Effector memory CD4-positive, alpha-beta T cell (primary cell): ENCODE measurements at places on chromosomes 4 and X.

GRCh38 chr4:175277816-175278215 lies 359.7 kb downstream of the ADAM29 start:
- no peak for DNase-seq

- no peak for DNase-seq
Measured at GRCh38 chr4:6563935-6564645, 10.9 kb upstream of the MAN2B2 start.

DNA sequence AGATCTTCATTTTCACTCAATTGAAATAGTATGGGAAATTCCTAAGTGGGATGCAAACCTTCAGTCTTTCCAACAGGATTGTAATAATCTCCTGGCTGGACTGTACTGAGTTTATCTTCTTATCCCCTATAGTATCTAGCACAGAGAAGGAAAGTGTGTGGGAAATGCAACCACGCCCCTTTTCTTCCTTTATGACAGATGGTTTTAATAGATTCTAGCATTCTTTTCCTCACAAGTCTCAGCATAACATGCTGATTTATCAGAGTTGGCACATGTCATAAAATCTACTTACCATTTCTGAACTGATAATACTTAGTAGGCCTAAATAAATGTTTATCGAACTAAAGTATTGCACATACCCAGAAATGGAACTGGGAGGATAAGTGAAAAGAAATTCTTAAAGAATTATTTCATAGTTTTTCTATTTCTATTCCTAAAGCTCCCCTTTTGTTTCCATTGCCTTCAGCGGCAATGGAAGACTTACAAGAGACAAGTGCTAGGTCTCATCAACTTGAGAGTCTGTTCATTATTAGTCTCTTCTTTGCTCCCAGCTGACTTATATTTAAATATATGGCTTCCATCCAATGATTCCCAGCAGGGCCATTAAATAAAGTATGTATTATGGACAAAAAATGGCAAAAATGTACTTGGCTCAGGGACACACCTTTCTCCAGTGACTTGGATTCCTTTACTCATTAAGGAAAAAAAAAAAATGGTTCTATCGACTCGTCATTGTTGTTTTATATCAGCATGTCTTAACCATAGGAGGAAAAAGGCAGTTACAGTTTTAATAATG lies 484.5 kb downstream of the IL1RAPL1 start:
- no peak for DNase-seq

DNA sequence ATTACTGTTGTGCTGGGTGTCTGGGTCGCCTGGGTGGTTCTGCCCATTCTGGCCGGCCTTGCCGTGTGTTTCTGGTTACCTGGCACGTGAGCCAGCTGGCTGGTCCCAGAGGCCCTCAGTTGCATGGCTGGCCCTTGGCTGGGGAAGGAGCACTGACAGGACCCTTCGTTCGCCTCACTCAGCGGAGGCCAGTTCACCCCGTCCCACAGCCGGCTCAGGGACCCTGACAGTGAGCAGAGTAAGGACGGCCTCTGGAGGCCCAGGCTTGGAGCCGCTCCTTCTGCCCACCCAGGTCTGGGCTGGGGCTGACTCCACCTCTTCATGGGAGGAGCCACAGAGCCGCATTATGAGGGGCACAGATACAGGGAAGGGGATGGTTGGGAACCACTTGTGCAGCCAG lies 20.3 kb upstream of the HGFAC start:
- DNase-seq: no peak

- no peak for DNase-seq
Measured at GRCh38 chr4:173014113-173014558, 154.5 kb upstream of the GALNT7 start.

DNA sequence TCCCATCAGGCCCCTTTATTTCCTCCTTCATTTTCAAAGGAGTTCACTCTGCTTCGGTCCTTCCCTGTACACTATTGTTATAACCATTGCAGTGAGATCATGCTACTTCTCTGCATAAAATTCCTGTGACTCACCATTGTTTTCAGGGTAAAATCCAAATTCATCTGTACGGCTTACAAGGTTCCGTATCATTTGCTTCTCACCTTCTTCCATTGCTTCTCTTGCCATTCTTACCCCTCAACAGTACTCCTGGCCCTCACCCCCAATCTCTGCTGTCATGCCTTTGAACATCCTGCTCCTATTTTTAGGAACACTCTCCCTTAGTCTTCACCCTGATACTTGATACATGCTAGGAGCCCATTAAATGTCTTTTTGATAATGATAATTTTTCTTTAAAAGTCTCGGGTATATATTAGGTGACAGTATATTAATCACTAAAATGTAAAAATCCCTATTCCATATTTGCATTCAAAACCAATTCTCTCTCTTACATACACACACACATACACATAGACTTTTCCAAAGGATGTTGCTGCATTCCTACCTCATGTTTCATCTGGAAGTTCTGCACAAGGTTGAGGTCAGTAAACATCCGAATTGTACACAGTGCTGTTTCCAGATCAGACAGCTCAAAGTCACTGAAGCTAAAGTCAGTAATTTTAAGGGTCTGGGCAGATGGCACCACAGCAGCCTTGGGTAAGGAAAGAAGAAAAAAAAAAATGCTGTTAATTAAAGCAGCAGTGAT lies 103.4 kb downstream of the PDE5A start:
- DNase-seq: no peak

DNA sequence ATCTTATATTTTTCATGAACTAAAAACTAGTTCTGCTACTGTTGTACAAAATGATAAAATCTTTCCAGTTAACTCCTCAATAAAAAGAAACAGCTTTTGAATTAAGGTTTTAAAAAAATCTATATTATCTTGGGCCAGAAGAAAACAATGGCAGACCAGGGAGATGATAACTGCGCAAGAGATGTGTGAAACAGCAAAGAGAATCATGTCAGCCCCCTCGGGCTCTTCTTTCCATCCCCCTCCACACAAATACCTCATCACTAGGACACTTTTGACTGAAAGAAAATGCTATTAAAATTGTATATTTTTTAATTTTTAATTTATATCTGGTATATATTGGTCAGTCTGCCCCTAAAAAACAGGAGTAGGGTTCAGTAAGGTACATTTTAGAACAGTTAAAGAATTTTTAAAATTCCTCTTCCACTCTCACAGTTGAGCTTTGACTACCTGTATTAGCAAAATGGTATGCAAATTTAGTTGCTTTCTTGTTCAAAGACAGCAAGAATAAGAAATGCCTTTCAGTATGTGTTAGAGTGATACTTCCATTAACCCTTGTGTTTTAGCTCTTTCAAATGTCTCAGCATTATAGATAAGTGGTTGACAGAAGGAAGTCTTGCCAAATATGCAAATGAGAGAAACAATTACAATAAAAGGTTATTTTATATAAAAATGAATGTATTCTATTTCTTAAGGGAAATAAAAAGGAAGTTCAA lies 36.4 kb upstream of the LCORL start:
- no peak for DNase-seq

DNA sequence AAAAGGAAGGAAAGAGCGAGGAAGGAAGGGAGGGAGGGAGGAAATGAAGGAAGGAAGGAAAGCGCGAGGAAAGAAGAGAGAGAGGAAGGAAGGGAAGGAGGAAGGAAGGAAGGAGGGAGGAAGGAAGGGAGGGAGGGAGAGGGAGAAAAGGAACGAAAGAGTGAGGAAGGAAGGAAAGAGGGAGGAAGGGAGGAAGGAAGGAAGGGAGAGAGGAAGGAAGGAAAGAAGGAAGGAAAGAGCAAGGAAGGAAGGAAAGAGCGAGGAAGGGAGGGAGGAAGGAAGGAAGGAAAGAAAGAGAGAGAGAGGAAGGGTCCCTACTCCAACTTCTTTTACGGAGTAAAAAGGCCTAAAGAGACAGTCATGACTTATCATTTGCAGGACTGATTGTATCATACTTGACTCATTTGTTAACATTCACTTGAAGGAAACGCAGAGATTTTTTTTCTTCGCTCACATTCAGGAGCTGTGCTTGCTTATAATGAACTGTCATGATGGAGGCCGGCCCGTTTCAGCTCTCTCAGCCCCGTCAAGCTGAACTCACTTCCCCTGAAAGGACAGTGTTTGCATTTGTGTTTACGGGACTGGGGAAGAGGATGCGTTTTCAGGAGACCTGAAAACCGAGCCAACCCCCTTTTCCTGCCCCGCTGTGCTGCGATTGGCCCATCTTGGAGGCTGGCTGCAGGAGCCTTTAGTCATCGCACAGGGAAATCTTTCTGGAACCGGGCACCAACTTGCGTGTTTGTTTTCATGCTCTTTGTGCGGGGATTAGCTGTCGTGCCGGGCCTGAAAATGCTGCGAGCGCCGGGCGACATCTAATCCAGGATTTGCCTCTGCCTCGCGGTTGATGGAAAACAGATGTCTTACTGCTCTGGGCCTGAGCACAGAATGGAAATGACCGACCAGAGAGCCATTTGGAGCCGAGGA lies 17.8 kb downstream of the TRIM2 start:
- DNase-seq: no peak

GRCh38 chrX:100731441-100732281 lies at the start of gene SYTL4:
SYTL4 (minus strand) TSS chrX:100732121; CDS start chrX:100702037, 30,084 bp downstream.
- DNase-seq: no peak

DNA sequence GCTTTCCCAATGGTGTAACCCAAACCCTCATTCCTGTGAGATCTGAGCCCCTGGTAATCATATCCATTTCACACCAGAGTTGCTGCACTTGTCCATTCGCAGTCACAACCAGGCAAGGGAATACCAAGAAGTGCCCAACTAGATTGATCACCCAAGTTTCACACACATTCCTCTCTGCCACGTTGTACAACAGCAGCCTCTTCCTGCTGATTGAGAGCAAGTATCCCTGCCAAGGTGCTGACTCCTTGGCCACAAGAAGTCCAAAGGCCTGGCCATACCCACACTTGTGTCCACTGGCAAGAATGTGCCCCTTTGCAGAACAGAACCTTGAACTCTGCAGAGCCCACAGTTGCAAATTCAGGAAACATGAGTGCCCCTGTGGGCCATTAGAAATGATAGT lies 6.5 kb upstream of the ACOT9 start:
- no peak for DNase-seq

GRCh38 chr4:105710678-105711077 lies 2.1 kb downstream of the GSTCD start:
- DNase-seq: no peak

- DNase-seq: no peak
Measured at GRCh38 chrX:24133312-24133711, 16.2 kb upstream of the ZFX start.

- no peak for DNase-seq
Measured at GRCh38 chrX:116204932-116205331, 34.4 kb downstream of the AGTR2 start.

DNA sequence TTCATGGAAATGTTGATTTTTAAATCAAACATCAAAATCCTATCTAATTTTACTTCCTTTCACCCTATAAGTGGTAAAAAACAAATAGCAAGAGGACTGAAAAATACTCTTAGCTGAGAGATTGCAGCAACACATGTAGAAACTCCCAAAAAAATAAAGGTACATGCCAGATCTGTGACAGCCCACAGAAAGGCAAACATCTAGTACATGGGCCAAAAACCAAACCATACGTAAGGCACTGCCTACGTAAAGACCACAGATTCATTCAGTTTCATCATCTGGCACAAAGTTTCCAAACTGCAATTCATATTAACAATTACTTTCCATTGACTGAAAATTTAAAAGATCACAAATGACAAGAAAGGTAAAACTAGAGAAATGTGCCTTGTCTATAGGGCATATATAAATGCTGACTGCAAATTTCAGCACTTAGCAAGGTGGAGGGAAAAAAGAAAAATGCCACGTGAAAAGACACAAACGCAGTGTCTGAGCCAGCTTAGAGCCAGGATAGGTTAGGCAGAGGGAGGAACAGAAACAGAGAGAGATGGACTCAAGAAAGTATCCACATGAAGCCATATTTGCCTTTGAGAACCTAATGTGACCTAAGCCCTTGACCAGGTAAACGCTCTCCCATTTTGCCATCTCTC lies 88.1 kb downstream of the TSPAN5 start:
- DNase-seq: no peak

- no peak for DNase-seq
Measured at GRCh38 chr4:46994007-46994405, 625 bp upstream of the GABRA4 start.

GRCh38 chr4:108492816-108493595 lies 127.4 kb upstream of the RPL34 start:
- no peak for DNase-seq

DNA sequence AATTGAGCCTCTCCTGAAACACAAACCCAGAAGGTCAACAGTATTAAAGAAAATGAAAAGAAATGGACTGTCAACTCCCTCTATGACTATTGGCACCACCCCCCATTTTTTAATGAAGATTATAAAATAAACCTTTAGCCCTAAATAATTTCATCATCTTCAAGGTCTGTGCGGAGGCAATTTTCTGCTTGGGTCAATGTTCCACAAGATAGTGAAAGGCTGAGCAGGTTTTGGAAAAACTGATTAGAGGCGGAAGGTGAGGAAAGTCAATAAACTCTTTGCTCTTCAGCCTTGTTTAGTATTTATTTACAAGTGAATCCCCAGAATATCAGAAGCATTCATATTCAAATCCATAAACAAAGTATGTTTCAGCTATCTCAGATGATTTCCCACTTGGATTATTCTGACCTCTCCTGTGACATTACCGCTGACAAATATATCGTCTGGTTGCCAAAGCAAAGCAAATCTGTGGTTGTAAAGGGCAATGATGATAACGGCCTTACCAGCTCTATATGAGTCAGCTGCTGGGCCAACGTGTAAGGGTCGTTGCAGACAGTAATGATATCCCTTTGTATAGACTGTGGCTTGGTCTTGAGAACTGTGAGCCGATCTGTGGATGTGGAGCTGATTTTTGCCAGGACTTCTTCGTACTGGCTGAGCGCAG lies 24.0 kb downstream of the RASGEF1B start:
- no peak for DNase-seq

DNA sequence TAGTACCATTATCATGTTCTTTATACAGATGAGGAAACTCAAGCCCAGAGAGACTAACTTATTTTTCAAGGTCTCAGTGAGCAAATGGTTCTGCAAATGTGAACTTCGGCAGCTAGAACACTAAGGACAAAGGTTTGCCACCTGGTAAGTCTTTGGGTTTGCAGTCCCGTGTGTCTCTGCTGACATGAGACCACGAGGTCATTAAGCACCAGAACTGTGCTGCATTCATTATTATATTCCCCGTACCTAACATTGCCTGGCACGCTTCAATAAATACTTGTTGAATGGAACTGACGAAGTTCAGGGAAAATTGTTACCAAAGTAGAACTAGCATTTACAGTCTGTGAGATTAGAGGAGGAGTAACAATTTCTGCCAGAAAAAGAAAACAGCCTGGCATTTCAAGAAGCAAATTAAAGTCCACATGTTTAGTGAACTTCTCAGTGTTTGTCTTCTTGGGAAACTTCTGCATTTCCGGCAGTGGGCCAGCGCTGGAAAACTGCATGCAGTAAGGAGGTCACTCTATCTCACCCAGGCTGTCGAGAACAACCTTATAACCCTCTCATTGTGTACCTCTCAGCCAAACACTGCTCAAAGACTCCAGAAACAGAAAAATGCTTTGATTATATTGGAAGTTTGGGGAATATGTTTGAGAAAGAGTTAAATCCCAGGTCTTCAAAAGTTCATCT lies 67.4 kb upstream of the CPEB2 start:
- DNase-seq: no peak

DNA sequence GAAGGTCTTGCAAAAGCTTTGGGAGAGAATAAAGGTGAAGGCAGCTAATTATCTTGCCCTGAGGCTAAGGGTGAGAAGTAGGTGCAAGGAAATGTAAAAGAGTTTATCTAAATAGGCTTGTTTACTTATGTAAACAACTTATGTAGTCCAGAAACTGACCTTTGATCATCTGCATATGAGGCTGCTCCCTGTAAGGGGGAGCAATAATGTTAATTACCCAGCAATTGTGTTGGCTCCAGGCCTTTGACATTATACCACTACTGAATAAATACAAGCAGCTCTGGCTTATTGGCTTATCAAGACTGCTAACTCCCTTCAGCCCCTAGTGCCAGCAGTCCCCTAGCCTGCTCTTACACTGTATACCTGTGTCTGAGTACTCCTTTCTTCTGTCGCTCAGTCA lies 303.7 kb upstream of the GNPDA2 start:
- no peak for DNase-seq
